ENCODE measurements at places on chromosomes 2 and 18.

DNA sequence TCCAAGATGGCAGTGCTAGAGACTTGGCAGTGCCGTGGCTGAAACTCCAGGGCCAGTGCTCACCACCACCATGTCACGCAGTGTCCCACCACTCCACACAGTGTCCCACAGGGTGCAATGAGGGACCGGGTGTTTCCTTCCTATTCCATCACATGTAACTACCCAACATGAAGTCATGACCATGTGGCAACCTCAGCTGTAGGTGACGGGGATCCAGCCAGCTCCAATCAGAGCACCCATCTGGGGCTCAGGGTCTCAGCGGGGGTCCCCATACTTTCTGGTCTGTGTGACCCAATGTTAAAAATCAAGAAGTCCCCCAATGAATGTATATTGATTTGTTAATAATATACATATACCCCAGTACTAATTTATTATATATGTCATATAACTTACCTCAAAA is 52.1 kb downstream of the PTGR3 start:
- DNase-seq: no peak

DNA sequence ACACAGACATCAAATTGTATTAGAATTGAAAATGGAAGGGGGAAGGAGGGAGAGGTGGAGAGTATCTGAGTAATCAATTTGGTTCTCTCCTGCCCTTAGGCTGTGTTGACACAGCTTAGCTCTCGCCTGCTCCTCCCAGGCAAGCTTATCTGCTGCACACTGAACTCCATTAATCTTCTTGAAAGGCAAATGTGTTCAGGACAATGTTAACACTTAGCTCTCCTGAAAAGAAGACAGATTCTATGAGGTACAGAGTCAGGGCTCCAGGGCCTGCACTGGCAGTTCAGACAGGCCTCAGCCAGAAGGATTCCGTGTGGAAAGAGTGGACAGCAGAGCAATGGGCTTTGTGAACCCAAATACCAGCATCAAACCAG is 430.0 kb upstream of the TNP1 start:
- no peak for DNase-seq

DNA sequence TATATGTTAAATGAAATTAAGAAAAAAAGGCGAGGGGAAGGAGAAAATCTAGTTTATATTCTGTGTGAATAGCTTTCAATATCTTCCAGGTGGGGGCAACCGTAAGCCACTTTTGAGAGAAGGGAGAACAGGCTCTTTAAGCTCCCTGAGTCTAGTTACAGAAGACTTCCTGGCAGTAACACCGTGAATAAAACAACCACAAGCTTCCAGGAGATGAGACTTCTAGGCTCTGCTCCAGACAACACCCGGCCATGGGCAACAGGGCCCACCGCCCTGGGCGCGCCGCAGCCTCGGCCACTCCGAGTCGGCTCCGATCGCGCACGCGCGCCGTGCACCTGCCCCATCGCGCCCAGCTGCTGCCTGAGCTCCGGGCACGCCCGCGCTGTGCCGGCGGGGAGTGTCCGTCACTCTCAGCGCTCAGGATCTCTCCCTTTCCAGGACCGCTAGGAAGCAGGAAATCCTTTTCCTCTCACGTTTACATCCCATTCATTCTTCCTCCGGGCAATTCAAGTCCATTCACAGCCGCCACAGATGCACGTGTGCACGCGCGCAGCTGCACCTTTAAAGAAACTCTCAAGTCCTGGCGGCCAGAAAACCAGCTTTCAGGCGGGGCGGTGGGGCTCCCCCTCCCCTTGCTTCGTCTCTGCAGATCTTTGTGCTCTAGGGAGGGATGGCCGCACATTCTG is 19.4 kb upstream of the PAX3 start:
- DNase-seq: peak; percentile 72

- DNase-seq: no peak
These were observed 162.4 kb downstream of the CELF4 start for GRCh38 chr18:37403100-37403781.

DNA sequence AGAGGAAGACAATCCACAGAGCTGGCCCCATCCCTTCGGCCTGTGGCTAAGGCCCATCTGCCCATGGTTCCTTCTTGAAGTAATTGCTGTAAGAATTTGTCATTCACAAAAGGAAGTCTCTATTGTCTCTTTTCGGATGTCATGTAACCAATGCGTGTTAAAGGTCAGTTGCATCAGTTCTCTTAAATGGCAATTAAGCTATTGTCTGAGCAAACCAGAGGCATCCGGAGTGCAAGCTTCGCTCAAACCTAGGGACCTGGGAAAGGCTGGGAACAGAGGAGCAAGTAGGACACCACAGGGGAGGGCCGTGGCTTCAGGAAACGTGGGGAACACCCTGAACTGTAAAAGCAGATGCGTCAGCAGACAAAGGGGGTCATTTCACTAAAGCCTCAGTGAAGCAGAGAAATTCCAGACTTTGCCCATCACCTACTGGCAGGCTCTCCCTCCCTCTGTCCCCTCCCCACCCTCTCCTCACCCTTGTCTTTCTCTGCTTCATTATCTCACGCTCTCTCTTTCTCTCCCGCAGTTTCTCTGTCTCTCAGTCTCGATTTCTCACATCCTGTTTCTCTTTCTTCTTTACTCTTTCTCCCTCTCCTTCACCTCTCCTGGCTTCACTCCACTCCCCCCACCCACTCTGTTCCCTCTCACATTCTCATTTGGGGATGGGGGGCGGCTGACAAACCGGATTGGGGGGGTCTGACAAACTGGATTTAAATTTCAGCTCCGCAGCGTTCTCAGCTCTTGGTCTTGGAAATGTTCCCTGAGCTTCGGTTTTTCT is 204.6 kb upstream of the TNP1 start:
- peak; percentile 55 for DNase-seq

- DNase-seq: peak; percentile 86
These were observed 1.1 kb downstream of the ATAD2B start for GRCh38 chr2:23925702-23926289.

DNA sequence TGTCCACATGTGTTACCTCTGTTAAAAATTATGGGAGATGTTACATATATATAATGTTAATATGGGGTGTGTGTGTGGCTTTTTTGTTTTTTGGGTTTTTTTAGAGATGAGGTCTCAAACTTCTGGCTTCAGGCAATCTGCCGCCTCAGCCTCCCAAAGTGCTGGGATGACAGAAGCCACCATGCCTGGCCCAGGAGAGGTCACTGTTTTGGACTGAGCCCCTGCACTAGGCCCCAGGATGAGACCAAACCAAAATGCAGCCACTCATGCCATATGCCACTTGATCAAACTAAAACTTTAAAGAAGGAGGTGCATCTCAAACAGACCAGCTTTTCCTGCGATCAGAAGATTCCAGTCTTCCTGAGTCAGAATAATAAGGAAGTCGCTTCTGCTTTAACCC is 2.5 kb downstream of the ADI1 start:
- no peak for DNase-seq

GRCh38 chr2:143732076-143732475 is 602.9 kb downstream of the ARHGAP15 start:
- DNase-seq: no peak

- DNase-seq: no peak
These were observed 69.7 kb upstream of the BOD1L2 start for GRCh38 chr18:57077005-57077765.

- no peak for DNase-seq
These were observed 82.6 kb downstream of the C18orf54 start for GRCh38 chr18:54440292-54440691.

- no peak for DNase-seq
These were observed 45.5 kb downstream of the RNF152 start for GRCh38 chr18:61847164-61847791.

GRCh38 chr2:37566517-37566981 is 104.9 kb downstream of the CDC42EP3 start:
- DNase-seq: no peak

DNA sequence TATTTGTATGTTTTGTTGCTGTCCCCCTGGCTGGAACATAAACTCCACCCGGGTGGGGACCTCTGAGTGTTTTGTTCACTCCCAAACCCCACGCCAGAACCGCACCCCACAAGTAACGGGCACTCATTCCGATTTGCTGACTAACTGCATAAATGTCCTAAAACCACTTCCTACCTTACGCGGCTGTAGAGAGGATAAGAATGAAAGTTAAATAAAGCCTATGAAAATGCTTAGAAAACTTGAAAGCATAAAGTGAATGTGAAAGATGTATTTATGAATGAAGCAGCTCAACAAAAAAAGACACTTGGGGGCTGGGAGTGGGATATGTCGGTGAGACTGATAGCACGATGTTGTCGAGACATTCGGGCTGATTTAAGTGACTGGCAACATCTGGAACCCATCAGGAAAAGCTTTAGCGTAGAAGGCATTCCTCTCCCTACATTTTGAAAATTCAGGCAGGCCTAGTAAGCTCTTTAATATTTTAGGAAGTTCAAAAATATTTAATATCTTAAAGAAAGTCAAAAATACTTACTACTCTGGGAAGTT is 206.7 kb downstream of the SH3RF3 start:
- no peak for DNase-seq

GRCh38 chr2:107028661-107029060 is 142.7 kb upstream of the ST6GAL2 start:
- no peak for DNase-seq

DNA sequence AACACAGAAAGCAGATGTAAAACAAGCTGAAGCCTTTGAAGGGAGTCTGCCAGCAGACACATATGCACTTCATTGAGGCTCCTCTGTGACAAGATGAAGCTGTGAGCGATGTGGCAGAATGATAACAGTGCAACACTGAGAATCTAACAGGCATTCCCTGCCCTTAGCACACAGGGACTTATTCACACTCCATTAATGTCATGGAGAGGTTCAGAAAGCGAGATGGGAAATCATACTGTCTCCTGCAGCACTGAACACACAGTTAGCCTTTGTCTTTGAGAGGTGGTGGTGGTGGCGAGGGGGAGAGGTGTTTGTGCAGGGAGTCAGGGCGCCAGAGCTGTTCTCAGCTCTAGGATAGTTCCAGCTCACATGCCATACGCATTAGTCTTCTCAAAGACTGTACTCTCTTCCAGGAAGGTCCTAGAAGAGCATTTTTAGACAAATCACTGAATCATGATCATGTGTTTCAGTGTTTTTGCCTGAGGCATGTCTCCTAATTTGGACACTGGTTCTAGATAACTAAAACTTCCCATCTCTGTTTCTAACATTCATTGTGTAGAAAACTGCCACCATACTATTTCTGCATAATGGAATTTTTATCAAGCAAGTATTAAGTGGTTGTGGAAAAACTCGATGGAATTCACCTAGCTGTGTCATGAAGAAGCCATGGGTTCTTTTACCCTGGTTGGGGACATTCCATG is 93.5 kb upstream of the ITGB6 start:
- DNase-seq: peak; percentile 71

GRCh38 chr2:240236217-240237111 is 96.0 kb upstream of the OTOS start:
- DNase-seq: no peak
